ENCODE measurements at places on chromosomes 5 and 9.

- DNase-seq: no peak
Observed at GRCh38 chr9:75979362-75979761, 88.9 kb downstream of the PCSK5 start.

GRCh38 chr9:15146268-15146700 is 160.7 kb downstream of the TTC39B start:
- DNase-seq: no peak

- no peak for DNase-seq
Observed at GRCh38 chr5:112742424-112742823, 4.7 kb downstream of the APC start.

DNA sequence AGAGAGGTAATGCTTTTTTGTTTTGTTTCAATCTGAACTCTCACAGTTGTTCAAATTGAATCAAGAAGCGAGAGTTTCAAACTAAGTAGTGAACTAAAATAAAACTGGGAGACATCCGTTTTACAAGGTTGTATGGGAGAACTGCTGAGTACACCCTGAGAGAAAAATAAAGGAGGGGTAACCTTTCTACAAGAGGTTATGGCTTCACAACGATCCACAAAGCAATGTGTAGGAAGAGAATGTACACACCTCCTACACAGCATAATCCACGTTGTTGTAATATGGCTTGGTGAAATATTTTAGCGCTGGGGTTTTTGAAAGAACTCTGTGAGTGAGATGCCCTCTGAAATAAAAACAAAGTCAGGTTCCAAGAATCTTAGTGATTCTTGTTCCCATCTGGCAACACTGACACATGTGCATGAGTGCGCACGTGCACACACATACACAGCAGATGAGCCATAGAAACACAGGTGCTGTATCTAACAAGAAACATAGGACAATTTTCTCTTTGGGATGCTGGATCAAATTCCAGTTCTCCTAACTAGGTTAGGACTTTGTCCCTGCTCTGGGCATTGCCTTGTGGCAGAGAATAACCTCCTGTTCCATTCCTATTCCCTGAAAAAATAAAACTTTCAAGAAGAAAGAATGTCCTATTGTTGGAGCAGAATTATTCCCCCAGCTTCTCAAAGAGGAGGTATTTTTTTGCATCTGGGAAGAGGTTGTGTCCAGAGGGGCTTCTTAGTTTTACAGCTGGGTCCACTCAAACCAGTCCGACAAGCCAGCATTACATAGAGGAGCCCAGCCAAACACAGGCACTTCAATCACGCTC is 94.5 kb upstream of the EFNA5 start:
- no peak for DNase-seq

DNA sequence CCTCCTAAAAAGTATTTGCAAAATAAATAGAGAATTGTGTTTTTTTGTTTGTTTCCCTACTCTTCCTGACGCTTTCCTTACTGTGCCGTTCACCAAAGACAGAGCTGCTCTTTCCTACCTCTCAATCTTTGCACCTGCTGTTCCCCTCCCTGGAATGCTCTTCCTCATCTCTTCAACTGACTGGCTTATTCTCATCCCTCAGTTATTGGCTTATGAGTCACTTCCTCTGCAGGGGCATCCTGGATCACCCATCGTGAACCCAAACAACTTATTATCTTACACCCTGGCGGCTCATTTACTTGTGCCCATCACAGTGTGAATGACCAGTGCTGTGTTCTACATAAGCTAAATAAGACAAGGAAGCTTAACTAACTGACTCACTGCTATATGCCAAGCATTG is 36.1 kb upstream of the CCNG1 start:
- no peak for DNase-seq

DNA sequence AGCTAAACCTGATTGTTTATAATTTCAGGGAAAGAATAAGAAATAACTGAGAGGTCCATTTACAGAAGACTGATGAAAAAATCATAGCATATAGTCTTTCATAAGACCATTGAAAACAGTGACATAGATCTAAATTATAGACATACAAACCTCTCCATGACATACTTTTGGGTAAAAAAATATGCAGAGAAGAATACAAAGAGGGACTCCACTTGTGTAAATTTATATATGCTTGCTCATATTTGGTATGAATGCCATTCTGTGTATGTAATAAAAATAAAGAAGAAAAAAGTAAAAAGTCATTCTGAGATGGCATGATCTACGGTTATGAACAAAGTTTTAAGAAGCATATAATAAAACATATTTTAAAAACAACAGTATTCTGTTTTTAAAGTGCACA is 310.7 kb downstream of the ASTN2 start:
- no peak for DNase-seq

- DNase-seq: no peak
Observed at GRCh38 chr5:127762412-127762811, 59.2 kb downstream of the CCDC192 start.

- DNase-seq: no peak
Observed at GRCh38 chr9:35114840-35115628, 628 bp downstream of the ATOSB start.

Measured in GM04503 (cell line).